ENCODE measurements at places on chromosomes 7 and 10.
A peak's percentile ranks its signal among the peaks of the same experiment; 100 is the strongest.

DNA sequence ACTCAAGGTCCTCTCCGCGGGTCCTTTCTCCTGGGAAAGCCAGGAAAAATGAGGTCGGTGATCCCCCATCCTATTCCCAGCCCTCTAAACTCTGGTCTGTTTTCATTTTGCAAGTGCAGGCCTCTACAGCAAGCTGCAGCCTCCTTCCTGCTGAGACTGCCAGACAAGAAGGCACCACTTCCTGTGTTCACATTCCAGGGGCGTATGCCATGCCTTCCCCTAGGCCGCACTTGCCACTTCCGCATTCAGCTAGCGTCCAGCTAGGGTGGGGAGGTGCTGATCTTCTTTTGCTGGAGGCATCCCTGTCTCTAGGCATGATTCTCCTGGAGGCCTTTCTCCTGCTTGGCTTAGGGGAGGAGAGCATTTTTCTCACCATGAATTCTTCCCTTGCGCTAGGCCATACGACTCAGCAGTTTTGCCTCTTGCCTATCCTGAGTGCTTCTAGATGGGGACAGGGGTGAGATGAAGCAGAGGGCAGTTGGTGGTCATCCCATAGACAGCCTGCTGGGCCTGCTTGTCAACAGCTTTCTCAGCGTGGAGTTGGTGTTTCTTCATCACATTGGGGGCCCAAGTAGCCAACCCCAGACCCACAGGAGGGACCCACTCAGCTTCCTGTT, 328.9 kb downstream of the RPS24 start:
- no peak for DNase-seq

- no peak for DNase-seq
Measured at GRCh38 chr7:158541346-158542010, 46.1 kb downstream of the PTPRN2 start.

- DNase-seq = no peak
Measured at GRCh38 chr10:53315709-53316108, 543.1 kb upstream of the MBL2 start.

- no peak for DNase-seq
Measured at GRCh38 chr7:45721686-45722598, 147.8 kb downstream of the ADCY1 start.

- DNase-seq = no peak
Measured at GRCh38 chr7:28088901-28089714, 91.5 kb downstream of the JAZF1 start.

DNA sequence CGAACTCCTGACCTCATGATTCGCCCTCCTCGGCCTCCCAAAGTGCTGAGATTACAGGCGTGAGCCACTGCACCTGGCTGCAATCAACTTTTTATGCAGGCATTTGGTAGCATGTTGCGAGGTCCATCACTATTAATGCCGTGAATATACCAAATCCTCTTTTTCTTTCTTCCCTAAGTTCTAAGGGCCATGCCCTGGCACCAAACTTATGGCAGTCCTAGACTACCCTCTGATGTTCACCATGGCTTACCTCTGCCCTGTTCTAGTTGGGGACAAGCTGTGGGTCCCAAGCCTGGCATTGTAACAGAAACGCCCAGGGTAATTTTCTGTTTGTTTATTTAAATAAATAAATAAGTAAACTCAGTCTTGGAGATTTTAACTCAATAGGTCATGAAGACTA, 13.3 kb downstream of the PRSS2 start:
- no peak for DNase-seq

DNA sequence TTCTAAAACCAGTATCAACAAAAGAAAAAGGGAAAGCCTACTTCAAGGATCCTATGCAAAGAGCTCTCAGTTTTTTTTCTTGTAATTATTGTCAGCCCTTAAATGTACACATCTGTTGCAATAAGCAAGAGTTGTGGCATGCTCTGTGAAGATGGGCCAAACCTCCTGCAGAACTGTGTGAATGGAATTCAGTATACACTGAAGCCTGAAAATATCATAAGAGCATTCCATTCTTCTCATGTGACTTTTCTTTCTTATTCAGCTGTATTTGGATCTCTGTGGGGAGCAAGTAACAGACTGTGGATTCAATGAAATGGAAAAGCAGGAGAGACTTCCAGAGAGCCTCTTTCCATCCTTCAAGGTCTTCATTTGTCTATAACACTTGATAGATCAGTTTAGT, 130.7 kb downstream of the SAMD9 start:
- no peak for DNase-seq

- peak; percentile 68 for DNase-seq
Measured at GRCh38 chr7:92833766-92834506, 2.4 kb downstream of the CDK6 start.

DNA sequence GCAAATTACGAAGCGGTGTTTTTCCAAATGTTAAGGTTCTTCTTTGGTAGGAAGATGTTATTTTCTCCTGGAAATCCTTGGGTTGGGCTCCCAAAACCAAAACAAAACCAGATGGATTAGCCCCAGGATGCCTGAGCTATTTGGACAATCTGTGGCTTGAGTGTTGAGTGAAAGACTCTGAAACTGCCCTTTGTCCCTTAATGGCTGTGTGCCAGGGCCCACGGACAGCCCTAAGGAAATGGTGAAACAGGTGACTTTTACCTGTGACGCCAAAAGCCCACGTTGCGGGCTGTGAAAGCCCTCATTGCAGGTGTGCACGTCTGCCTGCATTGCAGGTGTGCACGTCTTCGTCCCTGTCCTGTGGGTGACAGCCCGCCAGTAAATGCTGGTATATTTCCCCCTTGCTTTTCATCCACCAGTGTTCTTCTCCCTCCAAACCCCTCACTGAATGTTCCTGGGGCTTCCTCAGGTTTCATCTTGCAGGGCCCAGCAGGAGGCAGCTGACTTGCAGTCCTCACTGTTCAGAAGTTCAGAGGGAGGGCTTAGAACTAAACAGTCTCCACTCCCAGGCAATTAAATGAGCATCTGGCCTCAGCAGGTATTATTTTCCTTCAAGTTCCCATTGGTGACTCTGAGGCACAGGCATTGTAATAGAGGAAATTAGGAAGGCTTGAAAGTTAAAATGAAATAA, 10.7 kb downstream of the PFKP start:
- DNase-seq = no peak

DNA sequence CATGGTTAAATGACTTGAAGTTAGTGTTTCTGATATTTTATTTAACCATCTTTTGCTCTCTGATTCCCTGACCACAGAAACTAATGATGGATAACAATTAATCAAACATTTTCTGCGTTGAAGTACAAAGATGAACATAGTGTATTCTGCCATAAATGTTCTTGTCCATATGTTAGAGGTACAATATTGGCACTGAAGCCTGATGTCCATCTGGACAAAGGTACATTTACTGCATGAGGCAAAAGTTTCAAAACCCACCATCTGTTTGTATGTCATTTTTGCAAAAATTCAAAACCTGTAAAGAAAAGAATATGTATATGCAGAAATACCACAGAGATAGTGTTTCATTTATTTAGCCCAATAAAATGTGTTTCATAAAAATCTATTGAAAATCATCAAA, 861.5 kb downstream of the ANKRD7 start:
- no peak for DNase-seq

DNA sequence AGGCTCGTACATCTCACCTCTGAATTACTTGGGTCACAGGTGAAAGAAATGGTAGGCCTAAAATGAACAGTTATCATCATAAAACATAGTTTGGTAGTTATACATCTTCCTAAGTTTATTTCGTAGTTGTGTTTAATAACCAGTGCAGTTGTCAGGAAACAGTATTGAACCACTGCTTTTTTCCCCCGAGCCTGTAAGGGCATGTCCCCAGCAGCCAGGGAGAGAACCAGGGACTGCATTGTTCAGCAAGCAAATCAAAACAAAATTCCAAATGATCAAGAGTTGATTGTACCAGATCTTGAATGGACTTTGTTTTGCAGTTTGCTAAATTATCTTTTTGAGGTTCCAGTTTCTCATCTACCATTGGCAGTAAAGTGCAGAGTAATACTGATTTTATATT, 2.4 kb downstream of the EIF4H start:
- no peak for DNase-seq

DNA sequence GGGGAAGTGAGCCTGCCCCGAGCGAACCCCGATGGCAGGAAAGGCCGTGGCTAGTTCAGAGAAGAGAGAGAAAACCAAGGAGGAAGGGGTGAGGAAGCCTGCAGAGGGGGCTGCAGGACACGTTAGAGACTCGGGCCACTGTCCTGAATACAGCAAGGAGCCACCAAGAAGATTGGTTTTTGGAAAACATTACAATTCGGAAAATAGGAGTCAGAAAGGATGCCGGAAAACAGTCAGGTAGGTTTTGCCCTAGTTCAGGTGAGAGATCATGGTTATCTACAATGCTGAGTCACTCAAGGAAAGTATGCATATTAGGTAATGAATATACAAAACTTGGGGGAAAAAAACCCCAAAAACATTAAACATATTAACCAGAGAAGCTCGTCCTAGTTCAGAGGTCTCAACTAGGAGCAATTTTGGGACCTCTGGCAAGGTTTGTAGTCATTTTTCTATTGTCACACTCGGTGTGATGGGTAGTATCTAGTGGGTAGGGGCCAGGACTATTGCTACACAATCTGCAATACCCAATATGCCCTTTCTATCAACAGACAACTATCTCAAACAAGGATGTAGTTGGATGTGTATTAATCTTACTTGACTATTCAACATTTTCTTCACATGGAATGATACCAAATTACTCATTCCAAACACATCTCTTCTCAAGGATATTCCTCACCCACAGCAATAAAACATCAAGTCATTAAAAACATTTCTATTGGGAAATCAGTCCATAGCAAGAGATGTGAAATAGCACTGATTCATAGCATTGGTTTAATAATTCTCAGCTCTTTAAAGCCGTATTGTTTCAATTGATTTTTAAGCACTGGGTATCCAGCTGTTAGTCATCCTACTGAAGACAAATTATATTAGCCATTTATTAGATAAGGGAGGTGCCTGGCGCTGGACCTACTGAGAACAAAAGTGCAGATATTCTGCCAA, 74.4 kb upstream of the RSU1 start:
- no peak for DNase-seq

DNA sequence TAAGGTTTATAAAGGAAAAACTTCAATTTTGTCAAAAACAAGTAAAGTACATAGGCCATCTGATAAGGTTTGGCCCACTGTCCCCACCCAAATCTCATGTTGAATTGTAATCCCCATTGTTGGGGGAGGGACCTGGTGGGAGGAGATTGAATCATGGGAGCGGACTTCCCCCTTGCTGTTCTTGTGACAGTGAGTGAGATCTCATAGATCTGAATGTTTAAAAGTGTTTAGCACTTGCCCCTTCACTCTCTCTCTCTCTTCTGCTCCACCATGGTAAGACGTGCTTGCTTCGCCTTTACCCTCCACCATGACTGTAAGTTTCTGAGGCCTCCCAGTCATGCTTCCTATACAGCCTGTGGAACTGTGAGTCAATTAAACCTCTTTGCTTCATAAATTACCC, 18.2 kb downstream of the MRPL32 start:
- DNase-seq = no peak

- peak; percentile 97 for DNase-seq
Measured at GRCh38 chr10:25015828-25016375, at the start of gene ENKUR. ENKUR (minus strand) TSS chr10:25016158; CDS start chr10:25015936, 222 bp downstream.

DNA sequence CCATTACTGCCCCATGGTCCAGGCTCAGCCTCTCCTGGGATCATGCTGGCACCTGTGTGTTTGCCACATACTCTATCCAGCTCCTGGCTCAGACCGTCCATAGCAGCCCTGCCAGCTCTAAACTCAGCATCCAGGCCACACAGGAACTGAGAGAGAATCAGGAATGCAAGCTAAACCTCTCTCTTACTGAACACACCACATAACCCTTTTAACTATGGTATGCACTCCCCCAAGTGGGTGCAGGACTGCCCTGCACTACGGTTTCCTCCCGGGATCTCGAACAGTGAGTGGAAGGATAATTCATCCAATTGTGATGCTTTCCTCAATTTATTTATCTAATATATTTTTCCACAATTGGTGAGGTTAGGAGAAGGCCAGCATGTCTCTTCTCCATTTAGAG, 17.1 kb upstream of the ZNF800 start:
- DNase-seq = no peak

GRCh38 chr7:24812305-24812945, 55.2 kb upstream of the GSDME start:
- peak; percentile 52 for DNase-seq

DNA sequence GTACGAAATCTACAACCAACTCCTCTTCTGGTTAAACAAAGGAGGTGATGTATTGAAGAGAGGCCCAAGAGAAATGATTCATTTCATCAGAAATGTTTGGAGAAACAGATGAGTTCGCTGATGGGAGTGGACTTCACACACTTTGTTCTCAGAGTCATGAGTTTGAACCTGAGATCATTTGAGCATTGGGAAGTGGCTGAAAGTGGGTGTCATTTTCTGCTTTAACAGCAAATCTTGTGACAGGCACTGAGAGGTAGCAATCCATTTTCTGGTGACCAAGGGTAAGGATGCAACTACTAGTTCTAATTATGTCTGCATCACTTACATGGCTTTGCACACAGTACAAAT, 51.4 kb downstream of the RBM20 start:
- DNase-seq = no peak

DNA sequence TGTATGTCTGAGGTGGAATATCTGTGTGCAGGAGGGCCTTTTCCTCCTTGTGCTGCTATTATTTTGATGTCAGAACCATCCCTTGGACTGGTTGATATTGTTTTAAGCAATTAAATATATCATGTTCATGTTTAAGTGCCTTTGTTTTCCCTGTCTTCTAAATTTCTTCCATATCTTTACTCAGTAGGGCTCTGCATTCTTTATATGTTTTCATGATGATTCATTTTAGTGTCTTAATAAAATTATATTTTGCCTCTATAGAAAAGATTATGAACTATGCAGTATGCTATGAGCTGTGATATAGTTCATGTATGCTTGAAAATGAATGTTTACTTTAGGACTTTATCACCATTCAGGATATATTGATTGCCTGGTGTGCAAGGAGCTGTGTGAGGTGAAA, 34.8 kb downstream of the AHR start:
- no peak for DNase-seq

- no peak for DNase-seq
Measured at GRCh38 chr10:86659161-86659691, 4.9 kb downstream of the OPN4 start.

- no peak for DNase-seq
Measured at GRCh38 chr10:2924431-2924830, 142.9 kb upstream of the PFKP start.

GRCh38 chr10:88835096-88835909, 16.3 kb downstream of the ANKRD22 start:
- peak; percentile 86 for DNase-seq

DNA sequence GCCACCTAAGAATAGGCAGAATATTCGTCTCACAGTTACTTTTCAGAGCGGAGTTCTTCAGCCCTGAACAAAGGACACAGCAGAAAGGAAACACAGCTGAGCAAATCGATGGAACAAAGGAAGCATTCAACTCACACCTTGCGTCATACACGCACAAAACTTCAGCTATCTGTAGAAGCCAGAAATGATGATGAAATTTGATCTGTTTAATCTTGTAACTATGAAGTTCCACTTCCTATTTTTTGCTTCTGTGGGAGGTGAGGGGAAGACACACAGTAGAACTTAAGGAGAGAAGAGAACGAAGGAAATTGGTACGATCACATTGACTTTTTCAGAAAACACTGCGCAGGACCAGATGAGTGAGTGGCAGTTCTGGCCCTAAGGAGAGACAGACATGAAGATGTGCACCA, 26.2 kb downstream of the FAM171A1 start:
- no peak for DNase-seq

Data from CD8-positive, alpha-beta T cell (primary cell).